B cell (primary cell): ENCODE measurements at places on chromosomes 2 and 18.

DNA sequence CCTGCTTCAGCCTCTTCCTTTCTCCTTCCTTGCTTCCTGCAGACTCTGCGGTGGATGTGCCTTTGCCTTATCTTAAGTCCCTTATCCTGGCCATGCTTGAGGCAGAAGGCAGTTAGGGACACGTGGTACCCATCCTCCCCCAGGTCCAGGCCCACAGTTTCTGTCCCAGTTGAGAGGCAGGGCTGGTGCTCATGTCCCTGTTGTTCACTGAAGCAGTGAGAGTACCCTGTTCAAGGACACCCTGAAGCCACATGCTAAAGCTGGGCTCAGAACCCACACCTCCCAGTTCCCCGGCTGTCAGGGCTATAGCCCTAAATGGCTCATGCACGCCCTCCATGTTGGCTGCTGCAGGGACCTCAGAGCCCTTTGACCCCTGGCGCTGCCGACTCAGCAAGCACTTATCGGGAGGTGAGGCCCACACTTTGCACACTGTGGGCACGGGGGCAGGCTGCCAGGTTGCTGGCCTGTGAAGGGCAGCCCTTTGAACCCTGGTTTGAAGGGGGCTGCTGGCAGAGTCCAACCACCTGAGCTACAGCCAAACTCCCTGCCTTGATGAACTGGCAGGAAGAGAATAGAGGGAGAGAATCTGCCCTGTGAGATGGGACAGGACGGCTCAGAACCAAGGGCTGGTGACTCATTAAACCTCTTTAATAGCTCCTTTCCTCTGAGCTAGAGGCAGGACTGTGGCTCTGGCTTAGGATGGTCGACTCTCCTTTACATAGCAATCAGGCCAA, 6.3 kb downstream of the KHK start:
- H3K27me3 ChIP-seq, result no peaks in the 10 kb centered on the region
- H3K4me1 ChIP-seq, result peaks cover 9% of the 10 kb centered on the region
- H3K27ac ChIP-seq, result no peak overlapping the region
- no peak overlapping the region for H3K4me3 ChIP-seq
- H3K36me3 ChIP-seq, result no peaks in the 10 kb centered on the region

- H3K36me3 ChIP-seq, result no peaks in the 10 kb centered on the region
- no peaks in the 10 kb centered on the region for H3K27me3 ChIP-seq
- no peak overlapping the region for H3K4me3 ChIP-seq
- DNase-seq, result no peak
Observed at GRCh38 chr2:109679626-109680025, 65.5 kb downstream of the SOWAHC start.

DNA sequence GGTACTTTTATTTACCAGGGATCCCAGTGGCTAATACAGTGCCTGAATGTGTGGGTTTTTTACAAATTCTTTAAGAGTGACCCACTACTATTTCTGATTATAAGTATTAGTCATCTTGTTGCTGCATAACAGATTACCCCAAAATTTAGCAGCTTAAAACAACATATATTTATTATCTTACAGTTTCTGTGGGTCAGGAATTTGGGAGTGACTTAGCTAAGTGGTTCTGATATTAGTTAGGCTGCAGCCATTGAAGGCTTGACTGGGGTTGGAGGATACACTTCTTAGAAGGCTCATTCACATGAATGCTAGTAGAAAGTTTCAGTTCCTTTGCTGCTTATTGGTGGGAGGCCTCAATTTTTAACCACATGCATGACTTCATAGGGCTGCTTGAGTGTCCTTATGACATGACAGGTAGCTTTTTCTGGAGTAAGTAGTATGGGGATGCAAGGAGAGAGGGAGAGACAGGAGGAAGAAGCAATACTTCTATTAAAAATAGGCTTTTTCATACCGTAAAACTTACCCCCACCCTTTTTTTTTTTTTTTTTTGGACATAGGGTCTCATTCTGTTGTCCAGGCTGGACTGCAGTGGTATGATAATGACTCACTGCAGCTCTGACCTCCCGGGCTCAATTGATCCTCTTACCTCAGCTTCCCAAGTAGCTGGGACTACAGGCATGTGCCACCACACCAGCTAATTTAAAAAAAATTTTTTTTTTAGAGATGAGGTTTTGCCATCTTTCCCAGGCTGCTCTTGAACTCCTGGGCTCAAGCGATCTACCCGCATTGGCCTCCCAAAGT, 13.3 kb upstream of the POLE4 start:
- H3K36me3 ChIP-seq, result no peaks in the 10 kb centered on the region
- H3K27ac ChIP-seq, result no peak overlapping the region
- H3K4me1 ChIP-seq, result peaks cover 4% of the 10 kb centered on the region
- H3K4me3 ChIP-seq, result no peak overlapping the region

DNA sequence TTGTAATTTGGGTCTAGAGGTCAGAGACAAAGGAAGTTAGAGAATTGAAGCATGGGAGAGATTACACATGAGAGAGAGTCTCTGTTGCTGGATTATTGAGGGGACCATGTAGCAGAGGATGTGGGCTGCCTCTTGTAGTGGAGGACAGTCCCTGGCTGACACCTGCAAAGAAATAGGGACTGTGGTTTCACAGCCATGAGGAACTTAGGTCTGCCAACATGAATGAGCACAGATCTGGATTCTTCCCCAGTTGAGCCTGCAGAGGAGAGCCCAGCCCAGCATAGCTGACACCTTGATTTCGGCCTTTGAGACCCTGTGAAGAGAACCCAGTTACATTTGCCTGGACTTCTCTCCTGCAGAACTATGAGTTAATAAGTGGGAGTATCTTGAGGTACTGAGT, 179.5 kb upstream of the TWIST2 start:
- DNase-seq, result no peak
- no peaks in the 10 kb centered on the region for H3K4me1 ChIP-seq
- H3K27me3 ChIP-seq, result no peaks in the 10 kb centered on the region
- H3K4me3 ChIP-seq, result no peak overlapping the region

DNA sequence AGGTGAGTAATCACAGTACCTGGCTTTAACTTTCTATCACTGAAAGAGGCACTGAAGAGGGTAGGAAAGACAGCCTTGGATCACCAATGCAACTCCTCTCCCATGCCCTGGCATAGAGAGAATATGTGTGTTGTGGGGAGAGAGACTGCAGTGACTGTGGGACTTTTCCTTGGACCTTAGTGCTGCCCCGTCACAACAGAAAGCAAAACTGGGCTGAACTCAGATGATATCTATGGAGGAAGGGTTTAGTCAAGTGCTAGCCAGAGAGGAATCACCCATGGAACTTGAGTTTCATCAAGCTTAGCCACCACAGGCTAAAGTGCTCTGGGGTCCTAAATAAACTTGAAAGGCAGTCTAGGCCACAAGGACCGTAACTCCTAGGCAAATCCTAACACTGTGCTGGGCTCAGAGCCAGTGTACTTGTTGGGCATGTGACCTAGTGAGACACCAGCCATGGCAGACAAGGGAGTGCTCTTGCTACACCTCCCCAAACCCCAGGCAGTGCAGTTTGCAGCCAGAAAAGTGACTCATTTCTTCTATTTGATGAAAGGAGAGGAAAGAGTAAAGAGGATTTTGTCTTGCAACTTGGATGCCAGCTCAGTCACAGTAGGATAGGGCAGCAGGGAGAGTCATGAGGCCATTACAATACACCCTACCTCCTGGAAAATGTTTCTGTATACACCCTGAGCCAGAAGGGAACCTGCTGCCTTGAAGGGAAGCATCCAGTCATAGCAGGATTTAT, 105.8 kb upstream of the SPOPL start:
- no peak overlapping the region for H3K27ac ChIP-seq
- no peaks in the 10 kb centered on the region for H3K4me1 ChIP-seq
- H3K36me3 ChIP-seq, result no peaks in the 10 kb centered on the region
- no peak for DNase-seq
- no peaks in the 10 kb centered on the region for H3K27me3 ChIP-seq
- H3K4me3 ChIP-seq, result no peak overlapping the region

GRCh38 chr2:108907822-108908712, 81.0 kb downstream of the EDAR start:
- DNase-seq, result no peak
- H3K36me3 ChIP-seq, result no peaks in the 10 kb centered on the region
- no peaks in the 10 kb centered on the region for H3K27me3 ChIP-seq
- H3K4me1 ChIP-seq, result no peaks in the 10 kb centered on the region
- H3K27ac ChIP-seq, result no peak overlapping the region

DNA sequence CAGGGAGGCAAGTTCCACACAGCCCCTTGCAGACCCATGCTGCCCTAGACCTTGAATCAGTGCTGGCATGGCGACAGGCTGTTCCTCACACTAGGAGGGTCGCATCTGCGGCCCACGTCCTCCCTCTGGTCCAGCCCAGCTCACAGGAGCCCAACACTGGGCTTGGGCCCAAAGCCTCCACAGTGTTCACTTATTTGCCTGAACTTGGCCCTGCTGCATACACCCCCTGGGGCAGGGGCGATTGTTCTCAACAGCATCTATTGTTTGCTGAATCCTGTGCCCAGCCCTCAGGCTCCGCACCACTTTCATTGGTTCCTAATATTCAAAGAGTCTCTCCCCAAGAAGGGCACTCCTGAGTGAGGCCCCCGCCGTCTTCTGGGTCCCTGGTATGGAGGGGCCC, 90.7 kb downstream of the ZBTB7C start:
- H3K4me1 ChIP-seq, result no peaks in the 10 kb centered on the region
- no peaks in the 10 kb centered on the region for H3K36me3 ChIP-seq
- no peak for DNase-seq
- no peaks in the 10 kb centered on the region for H3K27me3 ChIP-seq
- H3K4me3 ChIP-seq, result no peak overlapping the region
